ENCODE measurements at places on chromosomes 4 and X. TPM values are rescaled to one million over a fixed set of nuclear protein-coding genes. Genes with fewer than 3 reads are reported as not detected.

DNA sequence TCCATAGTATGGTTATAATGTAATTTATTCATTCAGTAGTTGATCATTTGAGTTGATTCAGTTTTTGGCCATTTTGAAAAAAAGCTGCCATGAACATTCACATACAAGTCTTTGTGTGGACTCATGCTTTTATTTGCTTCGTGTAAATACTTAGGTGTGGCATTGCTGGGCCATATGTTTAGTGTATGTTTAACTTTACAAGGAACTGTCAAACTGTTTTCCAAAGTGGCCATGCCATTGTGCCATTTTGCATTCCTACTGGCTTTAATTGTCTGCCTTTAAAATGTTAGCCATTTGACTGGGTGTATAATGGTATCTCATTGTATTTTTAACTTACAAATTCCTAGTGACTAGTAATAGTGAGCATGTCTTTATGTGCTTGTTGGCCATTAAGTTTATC, 8.8 kb downstream of the MTM1 start:
- DNase-seq = no peak

- no peak for DNase-seq
Observed at GRCh38 chr4:77711469-77711868, 105.8 kb downstream of the CXCL13 start.

GRCh38 chr4:62003695-62004094, 803.6 kb downstream of the ADGRL3 start:
- no peak for DNase-seq

GRCh38 chr4:124708517-124709300, 3.8 kb downstream of the ANKRD50 start:
- DNase-seq = no peak

The ADGRG4 gene
- polyA plus RNA-seq = not detected
